ENCODE measurements at places on chromosomes 3 and 15.

- no peak for DNase-seq
Measured at GRCh38 chr3:173685456-173685855, 287.9 kb downstream of the NLGN1 start.

DNA sequence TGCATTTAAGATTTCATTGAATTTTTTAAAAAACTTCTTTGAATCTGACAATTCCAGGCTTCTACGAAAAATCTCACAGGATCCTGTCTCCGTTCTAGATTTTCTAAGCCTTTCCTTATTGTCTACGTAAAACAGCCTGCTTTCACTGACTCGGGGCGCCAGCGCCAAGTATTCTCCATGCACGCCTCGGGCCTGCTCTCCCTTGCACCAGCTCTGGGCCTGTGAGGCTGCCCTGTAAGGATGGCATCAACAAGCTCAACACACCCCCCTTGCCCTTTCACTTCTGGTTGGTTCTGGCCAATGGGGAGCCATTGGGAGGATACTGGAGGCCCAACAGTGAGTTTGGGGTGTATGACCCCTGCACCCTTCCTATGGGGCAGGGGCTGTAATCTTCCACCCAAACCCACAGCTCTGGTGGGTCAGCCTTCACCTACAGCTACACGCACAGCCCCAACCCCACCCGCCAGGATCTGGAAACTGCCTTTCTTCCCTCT lies 47.8 kb downstream of the SLC41A3 start:
- DNase-seq = no peak

GRCh38 chr3:12462159-12462947 lies 21.9 kb upstream of the TSEN2 start:
- DNase-seq = no peak

- DNase-seq = no peak
Measured at GRCh38 chr3:179174898-179175297, 26.7 kb downstream of the PIK3CA start.

DNA sequence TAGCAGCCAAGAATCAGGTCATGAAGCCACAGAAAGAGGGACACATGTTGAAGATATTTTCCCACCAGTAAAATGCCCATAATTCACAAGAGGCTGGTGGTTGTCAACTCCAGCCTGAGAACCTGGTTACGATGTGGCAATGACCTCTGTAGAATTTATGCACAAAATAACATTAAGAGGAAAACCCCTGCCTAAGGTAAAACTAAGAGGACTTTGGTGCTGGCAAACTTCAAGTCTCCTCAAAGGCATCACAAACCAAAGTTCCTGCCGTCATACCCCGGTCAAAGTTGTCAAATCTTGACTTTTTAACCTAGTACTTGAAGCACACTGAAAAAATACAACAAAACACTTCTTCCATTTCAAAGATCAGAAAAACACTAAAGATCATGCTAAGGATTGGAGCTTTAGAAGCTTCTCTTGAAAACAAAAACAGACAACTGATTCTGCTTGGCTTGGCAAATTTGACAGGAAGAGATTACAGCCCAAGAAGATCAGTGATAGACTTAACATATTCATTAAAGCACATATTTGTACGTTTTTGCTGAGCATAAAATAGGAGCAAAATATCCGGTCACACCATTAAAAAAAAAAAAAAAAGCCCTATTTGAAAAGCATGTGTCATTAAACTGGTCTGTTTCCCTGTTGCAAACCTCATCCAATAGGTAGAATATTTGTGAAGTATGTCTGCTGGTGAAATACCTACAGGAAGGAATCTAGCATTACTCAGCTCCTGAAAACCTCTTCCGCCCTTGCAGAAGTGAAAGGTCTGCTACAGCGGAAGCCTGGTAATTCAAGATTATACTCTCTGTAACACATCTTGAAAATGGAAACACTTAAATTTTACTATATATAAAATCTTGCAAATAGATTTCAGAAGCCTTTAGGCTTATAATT lies 22.8 kb downstream of the EIF4E3 start:
- no peak for DNase-seq

GRCh38 chr3:112384769-112385168 lies 51.8 kb downstream of the CD200 start:
- no peak for DNase-seq
